ENCODE measurements at places on chromosomes 16 and 17.
A peak's percentile ranks its signal among the peaks of the same experiment; 100 is the strongest.

DNA sequence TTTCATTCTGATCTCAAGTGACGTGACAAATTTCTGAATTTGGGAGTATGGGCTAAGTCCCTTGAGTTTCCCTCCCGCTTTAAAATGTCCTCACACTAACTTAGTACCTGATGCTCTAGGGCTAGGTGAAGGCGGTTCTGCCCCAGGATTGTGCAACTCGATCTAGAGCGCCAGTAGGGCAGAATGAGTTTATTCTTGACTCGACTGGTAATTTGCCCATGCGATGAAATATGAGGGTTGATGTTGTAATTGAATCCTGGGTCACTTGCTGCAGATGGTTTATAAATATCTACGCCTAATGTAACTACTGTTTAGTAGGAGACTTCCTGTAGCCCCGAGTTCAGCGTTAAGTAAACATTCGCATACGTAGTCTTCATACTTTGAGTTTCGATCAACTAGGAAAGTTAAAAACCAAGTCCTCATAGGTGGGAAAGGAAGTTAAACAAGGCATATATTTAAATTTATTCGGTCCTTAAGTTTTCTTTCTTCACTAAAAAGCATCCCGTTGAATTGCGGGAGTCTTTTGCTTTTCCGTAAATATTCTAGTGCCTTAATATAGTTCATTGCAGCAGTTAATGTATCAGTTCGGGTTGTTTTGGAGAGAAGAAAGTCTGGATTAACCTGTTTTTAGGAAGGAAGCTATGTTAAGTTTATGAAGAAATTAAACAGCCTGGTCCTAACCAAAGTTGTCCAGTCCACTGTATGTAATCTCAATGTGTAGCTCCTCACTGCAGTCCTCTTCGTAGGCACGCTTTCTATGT, 1.6 kb downstream of the CTCF start:
- peak; percentile 15 for DNase-seq

- no peak for DNase-seq
Observed at GRCh38 chr17:75695141-75695829, 26.0 kb upstream of the ITGB4 start.

GRCh38 chr17:9935408-9935807, 30.3 kb upstream of the RCVRN start:
- no peak for DNase-seq

GRCh38 chr17:21042458-21043295, at the start of gene USP22:
TSS of gene USP22 (minus strand) at chr17:21043011. CDS start at chr17:21042835, 176 bp downstream.
- peak; percentile 92 for DNase-seq
